ENCODE measurements at places on chromosomes 11 and 22.

DNA sequence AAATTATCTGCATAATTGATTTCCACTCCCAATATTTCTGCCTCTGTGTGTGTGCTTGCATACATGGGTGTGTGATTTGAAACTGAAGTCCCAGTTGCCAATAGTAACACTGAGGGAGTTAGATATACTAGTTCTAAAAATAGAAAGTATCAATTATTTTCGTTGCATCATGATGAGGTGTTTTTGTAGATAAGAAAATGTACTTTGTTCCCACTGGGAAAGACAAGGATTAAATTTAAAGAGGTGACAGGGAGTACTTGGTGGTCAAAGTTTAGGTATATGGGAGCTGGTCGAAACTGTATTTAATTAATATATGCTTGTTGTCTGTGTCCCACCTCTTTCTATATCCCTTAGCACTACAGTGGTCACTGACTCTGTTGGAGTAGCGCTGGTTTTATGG, 444.5 kb downstream of the NELL1 start:
- no peak for DNase-seq

DNA sequence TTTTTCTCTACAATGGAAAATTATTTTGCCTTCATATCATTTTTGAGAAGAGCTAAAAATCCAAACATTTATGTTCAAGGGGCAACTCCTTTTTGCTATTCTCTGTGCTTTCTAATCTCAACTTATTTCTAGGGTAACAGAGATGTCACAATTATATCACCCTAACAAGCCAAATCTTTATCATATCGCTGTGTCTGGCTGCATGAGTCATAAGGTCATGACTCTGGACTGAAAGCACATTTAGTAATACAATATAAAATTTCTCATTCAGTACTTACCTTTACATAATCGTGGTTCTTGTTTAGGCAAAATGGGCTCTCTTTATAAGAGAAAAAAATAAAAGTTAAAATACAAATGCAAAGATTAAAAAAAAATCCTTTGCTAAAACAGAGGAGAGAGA, 326.0 kb downstream of the CASP12 start:
- no peak for DNase-seq

- DNase-seq: no peak
These were observed at the start of gene OR6X1 for GRCh38 chr11:123754101-123754568. Gene OR6X1 (minus strand): TSS chr11:123754518. CDS start chr11:123754518, 0 bp downstream.

- DNase-seq: no peak
These were observed 32.0 kb downstream of the TMEM123 start for GRCh38 chr11:102420547-102420946.

GRCh38 chr11:85316967-85317366, 310.2 kb downstream of the DLG2 start:
- DNase-seq: no peak

DNA sequence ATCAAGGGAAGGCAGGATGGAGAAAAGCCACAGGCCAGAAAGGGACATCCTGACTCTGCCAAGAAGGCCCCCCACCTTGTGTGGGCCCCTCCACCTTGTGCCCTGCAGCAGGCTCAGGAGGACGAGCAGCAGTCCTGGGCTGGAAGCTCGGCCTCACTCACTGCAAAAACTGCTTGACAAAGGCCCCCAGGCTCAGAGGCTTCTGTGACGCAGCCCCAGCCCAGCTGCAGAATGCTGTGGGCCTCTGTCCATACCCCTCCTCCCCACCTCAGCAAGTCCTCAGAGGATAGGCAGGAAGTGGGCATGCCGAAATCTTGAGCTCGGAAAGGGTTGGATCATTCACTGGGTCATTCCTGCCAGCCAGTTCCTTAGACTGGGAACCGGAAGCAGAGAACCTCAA, 61.9 kb downstream of the NRXN2 start:
- DNase-seq: peak; percentile 54

GRCh38 chr11:19713196-19714021, 772 bp downstream of the NAV2 start:
- DNase-seq: no peak

DNA sequence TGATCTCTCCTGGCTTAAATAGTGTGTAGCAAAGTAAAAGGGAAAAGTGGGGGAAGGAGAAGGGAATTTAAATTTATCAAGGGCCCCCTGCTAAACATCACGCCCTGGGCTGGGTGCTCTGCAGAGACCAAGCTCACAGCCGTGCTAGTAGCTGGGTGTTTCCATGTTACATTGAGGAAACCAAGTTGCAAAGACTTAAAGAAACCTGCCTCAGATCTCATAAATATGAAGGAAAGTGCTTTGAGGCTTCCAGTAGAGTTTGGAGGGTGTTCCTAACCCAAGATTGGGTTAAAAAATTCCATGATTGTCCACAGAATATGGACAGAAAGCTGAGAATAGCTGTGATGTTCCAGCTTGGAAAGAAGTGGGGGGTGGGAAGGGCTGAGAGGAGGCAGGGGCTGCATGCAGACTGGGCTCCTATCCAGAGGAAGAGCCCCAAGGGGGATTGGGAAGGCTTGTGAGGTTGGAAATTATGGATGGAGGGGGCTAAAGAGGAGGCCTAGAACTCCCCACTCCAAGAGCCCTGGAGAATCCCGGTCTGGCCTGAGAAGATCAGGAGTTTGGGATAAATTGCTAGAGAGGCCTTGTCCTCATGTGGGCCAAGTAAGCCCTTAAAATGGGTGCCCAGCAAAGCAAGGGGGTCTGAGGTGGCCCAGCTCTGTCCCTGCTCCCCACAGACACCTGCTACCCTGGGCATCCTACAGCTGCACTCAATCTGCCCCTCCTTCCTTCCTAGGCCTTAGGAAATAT, 25.0 kb upstream of the OAF start:
- no peak for DNase-seq

- DNase-seq: no peak
These were observed 29.1 kb upstream of the LMO2 start for GRCh38 chr11:33920838-33921613.

DNA sequence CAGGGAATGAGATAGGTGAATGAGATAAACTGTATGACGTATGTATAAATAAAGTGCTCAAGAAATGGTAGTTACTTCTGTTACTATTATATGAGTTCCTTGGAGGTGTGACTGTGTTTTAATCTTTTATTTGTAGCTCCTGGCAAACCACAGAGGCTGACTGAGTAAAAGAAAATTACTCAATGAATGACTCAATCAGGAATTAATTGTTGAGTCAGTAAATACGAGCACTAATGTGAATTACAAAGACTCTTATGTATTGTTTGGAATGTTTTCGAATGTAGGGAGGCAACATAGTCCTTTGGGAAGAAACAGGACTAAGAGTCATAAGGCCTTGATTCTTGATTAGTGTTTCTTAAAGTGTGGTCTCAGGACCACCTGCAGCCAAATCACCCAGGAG, 51.1 kb upstream of the BLID start:
- DNase-seq: peak; percentile 47

- DNase-seq: no peak
These were observed 1.5 kb downstream of the PPFIA1 start for GRCh38 chr11:70272009-70272408.

GRCh38 chr11:1983601-1983961, 14.1 kb downstream of the H19 start:
- no peak for DNase-seq

DNA sequence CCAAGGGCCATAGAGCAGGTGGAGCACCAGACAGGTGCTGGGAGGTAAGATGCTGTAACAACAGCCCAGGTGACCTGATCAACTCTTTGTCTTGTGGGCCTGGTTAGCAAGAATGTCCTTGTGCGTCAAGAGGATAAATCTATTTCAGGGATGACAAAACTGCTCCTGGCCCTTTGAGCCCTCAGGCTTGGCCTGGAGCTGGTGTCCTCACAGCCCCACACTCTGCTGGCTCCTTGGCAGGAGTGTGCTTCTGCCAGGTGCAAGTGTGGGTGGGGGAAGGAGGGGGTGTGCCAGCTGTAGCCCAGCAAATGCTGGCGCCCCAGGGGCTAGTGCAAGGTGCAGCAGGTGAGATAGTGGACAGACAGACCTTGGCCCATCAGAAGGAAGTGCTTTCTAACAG, 19.5 kb downstream of the AMPD3 start:
- DNase-seq: no peak

DNA sequence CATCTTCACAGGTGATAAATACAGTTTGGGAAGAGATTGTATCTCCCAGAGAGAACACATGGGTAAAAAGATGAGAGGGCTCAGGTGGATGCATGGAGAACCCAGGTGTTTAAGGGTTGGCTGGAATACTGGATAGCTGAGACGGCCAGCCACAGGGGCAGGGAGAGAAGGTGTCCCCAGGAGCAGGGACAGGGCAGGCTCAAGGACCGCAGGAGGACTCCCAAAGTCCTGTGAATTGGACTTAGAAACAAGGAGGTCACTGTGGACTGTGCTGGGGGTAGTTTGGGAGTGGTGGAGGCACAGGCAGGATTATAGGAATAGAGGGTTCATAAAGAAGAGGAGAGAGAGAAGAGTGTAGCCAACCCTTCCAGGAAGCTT, 103.8 kb upstream of the PARVA start:
- no peak for DNase-seq

GRCh38 chr11:26483108-26483507, 89.0 kb downstream of the MUC15 start:
- DNase-seq: no peak

DNA sequence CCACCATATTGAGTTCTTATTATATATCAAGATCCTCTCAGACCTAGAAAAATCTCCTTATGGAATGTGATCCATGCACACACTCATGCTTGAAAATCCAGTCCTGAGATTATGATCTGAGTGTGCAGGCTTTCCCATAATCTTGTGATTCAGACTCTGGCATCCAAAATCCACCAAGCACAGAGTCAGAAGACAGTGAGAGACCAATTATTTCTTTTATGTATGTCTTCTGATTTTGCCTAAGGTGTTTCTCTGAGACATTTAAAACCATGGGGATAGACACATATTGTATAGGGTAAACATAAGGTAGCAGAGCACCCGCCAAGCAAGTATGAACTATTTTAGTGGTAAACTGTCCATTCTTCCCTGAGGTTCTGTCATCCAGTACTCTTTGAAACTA, 52.0 kb upstream of the MMP13 start:
- no peak for DNase-seq

DNA sequence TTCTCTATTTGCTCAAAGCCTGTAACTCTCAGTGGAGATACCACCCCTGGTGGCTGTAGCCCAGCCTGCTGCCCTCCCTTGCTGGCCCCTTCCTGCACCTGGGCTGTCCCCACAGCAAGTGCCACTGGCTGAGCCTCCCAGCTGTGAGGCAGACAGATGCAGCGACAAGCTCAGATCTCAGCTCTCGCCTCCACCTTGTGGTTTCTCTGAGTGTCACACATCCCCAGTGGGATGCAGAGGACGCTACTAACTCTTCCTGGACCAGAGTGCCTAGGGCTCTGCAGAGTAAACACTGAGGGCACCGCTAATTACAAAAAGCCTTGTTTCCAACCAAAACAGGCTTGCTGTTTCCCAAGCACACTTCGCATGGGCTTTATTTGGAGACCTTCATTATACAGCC, 8.9 kb downstream of the YPEL1 start:
- no peak for DNase-seq

GRCh38 chr11:70247710-70248072, 22.8 kb upstream of the PPFIA1 start:
- DNase-seq: no peak

DNA sequence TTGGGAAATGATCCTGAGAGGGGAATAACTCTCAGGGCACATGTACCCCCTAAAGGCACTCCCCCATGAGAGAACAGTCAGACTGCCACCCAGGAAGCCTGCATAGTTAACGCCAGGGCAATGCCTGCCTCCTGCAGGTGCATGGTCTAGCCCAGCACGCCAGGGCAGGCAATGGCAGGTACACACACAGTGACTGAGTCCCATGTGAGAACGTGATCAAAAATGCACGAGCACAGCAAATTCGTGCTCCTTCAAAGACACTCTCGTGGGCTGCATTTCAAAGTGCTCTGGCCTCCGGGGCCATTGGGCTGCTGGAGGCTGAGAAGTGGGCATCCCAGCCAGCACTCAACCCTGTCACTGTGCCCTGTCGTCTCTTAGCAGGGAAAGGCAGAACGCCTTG, 79.7 kb downstream of the SHANK2 start:
- no peak for DNase-seq

- no peak for DNase-seq
These were observed 76.9 kb downstream of the IGLL1 start for GRCh38 chr22:23503142-23503541.

GRCh38 chr11:119728211-119728626, 781 bp downstream of the NECTIN1 start:
- DNase-seq: no peak

DNA sequence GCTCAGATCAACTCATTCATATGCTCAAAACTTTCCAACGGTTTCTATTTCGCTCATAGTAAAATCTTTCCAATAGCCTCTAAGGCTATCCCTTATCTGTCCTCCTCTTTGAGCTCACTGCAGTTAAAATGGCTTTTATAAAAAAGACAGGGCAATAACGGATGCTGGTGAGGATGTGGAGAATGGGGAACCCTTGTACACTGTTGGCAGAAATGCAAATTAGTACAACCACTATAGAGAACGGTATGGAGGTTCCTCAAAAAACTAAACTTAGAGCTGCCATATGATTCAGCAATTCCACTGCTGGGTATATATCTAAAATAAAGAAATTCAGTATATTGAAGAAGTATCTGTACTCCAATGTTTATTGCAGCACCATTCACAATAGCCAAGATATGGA, 345.6 kb downstream of the DLG2 start:
- DNase-seq: no peak

GRCh38 chr11:117583063-117583801, 213.8 kb downstream of the DSCAML1 start:
- DNase-seq: no peak

DNA sequence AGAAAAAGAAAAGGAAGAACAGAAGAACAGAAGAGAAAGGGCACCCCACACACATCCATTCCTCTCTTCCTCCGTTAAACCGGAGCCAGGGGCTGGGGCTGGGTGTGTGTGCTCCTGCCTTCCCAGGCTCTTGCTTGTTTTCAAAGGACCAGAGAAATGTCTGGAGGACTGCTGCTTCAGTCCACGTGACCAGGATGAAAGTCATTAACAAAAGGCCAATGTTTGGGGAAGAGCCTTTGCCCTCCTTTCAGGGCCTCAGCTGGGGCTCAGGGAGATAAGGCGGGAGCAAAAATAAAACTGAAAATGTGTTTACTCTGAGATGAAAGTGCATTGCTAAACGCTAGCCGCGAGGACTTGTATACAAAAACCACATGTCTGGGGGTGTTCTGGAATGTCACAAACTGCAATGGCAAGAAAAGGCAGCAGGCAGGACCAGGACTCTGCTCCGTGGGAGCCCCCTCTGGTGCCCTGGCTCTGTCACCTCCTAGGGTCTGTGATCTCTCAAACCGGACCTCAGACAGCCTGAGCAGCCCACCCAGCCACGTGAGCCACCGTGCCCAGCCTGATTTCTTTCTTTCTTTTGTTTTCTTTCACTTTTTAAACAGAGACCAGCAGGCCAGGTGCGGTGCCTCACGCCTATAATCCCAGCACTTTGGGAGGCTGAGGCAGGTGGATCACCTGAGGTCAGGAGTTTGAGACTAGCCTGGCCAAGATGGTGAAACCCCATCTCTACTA, 31.6 kb upstream of the MYH9 start:
- DNase-seq: no peak

GRCh38 chr11:18705651-18706281, 7.2 kb downstream of the TMEM86A start:
- DNase-seq: no peak
